Right ventricle myocardium inferior (tissue), 1 donor: ENCODE measurements at places on chromosomes 1 and 21. TPM values are rescaled to one million over a fixed set of nuclear protein-coding genes. Genes with fewer than 3 reads are reported as not detected.

Gene NEK2
- total RNA-seq, result 0.32 TPM

Gene RASAL2
- 30.2 TPM for total RNA-seq

- DNase-seq, result no peak
These were observed 204.6 kb downstream of the PTBP2 start for GRCh38 chr1:96926176-96926575.

GRCh38 chr1:15918962-15919715, 56.8 kb downstream of the ZBTB17 start:
- no peak for DNase-seq
